ENCODE measurements at places on chromosomes 11 and 22.
A peak's percentile ranks its signal among the peaks of the same experiment; 100 is the strongest.

- no peak for DNase-seq
Observed at GRCh38 chr11:120295099-120295498, 30.0 kb upstream of the TLCD5 start.

DNA sequence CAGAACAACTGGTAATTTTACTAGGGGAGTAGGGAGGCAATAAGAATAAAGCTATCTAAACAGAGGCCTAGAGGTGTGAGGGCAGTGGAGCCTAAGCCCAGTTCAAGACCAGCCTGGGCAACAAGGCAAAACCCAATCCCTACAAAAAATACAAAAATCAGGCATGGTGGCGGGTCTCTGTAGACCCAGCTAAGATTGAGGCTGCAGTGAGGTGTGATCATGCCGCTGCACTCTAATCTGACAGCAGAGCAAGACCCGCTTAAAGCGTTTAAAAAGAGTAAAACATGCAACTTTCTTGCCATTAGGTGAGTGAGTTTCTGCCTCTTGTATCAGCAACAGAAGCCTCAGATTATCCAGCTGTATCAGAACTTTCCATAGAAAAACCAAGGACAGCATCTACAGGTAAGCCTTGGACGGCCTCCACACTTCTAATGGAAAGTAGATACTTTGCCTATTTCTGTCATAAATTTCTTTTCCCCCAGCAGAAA, 12.1 kb downstream of the TAF1D start:
- DNase-seq: no peak

DNA sequence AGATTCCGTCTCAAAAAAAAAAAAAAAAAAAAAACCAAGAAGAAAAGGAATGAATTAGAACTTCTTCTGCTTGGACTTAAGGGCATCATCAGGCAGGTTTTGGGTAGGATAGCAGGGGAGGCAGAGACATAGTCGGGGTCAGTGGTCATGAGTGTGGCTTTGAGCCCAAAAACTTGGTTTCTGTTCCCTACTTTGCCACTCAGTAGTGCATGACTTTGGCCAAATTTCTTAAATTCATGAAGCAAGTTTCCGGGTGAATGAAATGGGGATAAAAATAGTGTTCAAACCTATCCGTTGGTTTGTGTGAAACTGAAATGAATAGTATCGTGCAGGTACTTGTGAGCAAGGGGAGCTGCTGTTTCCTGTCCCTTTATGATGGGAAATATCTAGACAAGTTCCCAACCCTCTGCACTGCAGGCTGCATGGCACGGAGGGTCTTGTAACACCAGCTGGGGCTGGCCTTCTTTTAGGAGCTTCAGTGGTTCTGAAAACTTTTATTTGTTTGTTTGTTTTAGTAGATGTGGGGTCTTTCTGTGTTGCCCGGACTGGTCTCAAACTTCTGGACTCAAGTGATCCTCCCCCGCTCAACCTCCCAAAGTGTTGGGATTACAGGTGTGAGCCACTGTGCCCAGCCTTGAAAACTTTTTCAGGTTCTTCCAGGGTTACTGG, 18.4 kb downstream of the NEAT1 start:
- DNase-seq: no peak

- DNase-seq: no peak
Observed at GRCh38 chr22:48945621-48946458, 881.8 kb downstream of the BRD1 start.

GRCh38 chr22:29070490-29070889, 2.3 kb upstream of the KREMEN1 start:
- no peak for DNase-seq

GRCh38 chr11:100581318-100581717, 105.8 kb upstream of the ARHGAP42 start:
- DNase-seq: no peak

GRCh38 chr22:43682851-43683250, 129.3 kb downstream of the EFCAB6 start:
- DNase-seq: no peak

DNA sequence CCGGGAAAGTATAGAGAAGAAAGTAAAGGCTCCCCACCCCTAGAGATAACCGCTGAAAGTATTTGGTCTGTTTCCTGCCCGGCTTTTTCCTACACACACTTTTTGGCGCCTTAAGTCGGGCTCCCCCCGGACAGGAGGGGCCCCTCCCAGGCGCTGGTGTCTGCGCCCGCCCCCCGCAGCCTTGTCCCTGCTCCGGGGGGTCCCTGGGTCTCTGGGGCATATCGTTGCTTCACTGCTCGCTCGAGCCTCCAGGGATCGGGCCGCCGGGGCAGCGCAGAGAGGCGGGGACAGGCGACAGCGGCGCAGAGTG, 928 bp upstream of the CRACR2B start:
- no peak for DNase-seq

- DNase-seq: no peak
Observed at GRCh38 chr22:41598081-41598480, 8.4 kb upstream of the PMM1 start.

- no peak for DNase-seq
Observed at GRCh38 chr22:43183496-43184277, 3.2 kb downstream of the TTLL12 start.

DNA sequence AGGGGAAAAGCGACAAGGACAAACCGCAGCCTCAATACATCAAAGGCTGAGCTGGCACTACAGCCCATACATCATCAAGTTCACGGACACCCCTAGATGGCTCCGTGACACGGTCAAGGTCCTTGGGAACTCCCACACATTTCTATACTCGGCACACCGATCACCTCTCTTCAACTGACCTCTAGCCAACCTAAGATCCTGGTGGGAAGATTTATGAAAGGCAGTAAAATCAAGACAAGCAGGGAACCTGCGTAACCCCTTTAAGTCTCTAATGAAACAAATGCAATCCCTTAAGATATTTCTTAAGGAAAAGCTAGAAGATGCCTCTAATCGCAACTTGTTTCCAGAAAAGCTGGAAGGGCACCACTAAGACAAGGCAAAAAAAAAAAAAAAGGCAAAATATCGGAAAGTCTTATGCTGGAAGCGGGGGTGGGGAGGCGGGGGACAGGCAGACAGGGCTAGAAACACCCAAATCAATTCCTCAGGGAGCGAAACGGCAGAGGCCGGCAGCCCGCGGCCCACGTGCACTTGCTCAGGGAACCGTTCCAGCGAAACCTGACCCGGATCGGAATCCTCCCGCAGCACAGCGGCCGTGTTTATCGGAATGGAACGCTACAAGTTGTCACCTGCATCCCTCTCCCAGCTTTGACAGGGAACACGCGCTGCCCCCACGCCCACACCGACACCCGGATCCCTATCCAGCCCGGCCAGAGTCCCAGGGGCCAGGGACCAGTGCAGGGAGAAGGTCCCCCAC, 1.4 kb downstream of the ARHGAP20 start:
- no peak for DNase-seq

- peak; percentile 40 for DNase-seq
Observed at GRCh38 chr11:86800076-86800959, at the start of gene PRSS23. Gene PRSS23 (plus strand): TSS chr11:86800542. CDS start chr11:86807644, 7,102 bp downstream.

DNA sequence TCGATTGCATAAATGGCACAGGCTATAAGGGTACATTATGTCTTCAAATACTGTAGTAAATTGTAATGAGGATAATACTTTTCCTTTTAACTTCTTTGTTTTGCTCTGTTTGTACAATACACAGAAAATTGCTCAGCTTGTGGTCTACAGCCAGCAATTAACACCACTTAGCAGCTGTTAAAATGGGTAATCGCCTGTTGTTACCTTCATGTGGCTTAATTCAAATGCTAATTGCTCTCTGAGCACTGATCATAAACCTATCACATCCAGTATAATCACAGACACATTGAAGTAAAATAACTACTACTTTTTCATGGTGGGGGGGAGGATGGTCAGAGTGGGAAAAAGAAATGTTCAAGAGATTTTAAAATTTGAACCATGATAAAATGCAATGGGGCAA, 1164.1 kb upstream of the CNTN5 start:
- no peak for DNase-seq

- peak; percentile 52 for DNase-seq
Observed at GRCh38 chr11:6576471-6577373, 26.7 kb downstream of the RRP8 start.

DNA sequence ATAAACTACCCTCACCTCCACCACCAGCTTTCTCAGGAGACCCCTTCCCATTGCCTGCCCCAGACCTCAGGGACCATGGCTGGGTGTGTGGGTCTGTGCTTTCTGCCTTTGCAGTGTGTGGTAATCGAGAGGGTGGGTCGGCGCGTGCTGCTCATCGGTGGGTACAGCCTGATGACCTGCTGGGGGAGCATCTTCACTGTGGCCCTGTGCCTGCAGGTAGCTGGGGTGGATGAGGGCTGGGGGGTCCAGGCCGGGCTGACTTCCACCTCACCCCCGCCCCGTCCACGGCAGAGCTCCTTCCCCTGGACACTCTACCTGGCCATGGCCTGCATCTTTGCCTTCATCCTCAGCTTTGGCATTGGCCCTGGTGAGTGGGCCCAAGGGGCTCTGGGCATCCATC, 10.5 kb upstream of the MIF start:
- no peak for DNase-seq

DNA sequence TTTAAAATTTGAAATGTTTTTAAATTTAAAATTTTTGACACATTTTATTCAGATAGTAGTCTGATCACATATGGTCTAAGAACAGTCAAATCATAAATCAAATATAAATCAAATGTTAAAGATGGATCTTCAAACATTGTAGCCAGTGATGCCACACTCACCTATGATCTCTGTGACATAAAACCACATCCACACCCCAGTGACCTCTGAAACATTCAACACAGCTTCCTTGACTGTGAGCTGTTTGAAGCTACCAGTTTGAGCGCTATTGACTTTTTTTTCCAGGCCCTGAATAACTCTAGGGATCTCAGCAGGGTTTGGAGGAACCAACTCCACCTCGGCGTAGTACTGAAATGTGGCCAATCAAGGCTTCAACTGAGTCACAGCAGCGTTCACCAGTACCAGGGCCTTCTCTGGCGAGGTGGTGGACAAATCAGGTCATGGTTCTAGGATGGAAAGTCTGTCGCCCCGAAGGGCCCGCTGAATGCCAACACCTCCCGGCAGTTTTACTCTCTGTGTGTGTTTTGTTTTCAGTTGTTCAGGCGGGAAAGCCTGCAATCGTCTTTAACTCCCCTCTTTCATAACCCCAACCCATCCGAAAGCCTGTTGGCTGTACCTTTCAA, 4.3 kb upstream of the MARK2 start:
- no peak for DNase-seq

GRCh38 chr11:125494031-125494360, 2.1 kb downstream of the FEZ1 start:
- no peak for DNase-seq

GRCh38 chr11:12238420-12238819, 128.0 kb downstream of the MICAL2 start:
- no peak for DNase-seq

Measured in AG09319 (cell line).